EL (cell line): ENCODE measurements at places on chromosomes 5 and 9.

DNA sequence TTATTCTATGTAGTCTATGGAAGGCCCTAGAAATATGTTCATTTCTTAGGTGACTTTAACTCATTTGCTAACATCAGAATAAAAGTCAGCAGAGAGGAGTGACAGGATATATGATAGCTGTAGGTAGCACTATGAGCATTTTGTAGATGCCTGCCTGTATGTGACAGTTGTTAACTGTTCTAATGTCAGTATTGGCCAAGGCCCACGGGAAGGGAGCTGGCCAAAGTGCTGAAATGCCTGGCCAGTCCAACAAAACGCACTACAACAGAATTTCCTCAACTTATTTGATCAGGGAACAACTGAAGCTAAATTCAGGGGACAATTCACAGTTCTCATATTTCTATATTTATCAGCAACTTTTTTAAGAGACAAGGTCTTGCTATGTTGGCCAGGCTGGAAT is 20.8 kb downstream of the SV2C start:
- peak; percentile 23 for DNase-seq

- DNase-seq, result no peak
Measured at GRCh38 chr5:40623480-40624420, 56.0 kb upstream of the PTGER4 start.

DNA sequence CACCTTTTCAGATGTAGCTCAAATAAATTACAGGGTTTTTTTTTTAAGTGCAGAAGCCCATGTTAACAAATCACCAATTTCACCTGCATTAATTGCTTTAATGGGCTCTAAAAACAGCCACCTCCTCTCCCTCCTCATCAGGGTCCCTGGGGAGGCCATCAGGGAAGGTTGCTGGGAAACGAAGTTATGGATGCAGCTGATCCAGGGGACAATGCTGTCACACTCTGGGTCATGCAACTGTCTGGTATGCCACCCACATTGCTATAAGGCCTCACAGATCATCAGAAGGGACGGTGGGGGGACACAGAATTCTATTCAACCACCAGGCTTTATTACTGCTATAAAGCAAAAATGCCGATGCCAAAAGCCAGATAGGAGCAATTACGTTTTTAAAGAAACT is 9.3 kb downstream of the WHRN start:
- DNase-seq, result no peak

GRCh38 chr9:134902936-134903335 is 14.8 kb downstream of the FCN1 start:
- no peak for DNase-seq

- no peak for DNase-seq
Measured at GRCh38 chr5:135215617-135216470, 181.8 kb upstream of the PITX1 start.

DNA sequence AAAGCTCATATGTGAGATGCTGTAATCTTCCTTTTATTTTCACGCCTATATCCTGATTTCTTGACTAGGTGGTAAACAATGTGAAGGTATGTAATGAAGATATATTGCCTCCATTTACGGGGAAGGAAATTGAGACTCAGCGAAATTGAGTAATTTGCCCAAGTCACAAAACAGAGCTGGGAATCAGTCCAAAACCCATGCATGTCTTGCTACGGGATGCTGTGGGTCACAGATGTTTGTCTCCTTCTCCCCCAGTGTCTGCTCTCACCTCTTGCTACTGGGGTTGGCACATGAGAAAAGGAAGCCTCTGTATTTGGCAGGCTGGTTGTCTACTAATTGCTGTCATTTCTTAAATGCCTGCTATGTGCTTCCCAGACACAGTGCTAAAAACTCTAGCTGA is 53.7 kb upstream of the TEX48 start:
- peak; percentile 29 for DNase-seq

DNA sequence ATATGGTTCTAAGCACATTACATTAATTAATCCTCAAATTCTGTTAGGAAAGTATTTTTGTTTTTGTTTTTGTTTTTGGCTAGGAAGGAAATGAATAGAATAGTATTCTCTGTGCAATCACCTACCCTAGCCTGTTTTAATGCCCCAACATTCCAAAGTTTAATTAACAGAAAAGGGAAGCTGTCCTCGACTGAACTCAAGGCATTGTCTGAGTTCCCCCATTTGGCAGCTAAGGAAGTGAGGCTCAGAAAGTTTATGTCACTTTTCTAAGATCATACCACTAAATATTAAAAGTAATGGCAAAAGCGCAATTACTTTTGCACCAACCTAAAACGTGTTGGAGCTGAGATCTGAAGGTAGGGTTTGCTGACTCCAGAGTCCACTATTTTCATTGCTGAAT is 59.8 kb downstream of the FGF1 start:
- no peak for DNase-seq

- peak; percentile 96 for DNase-seq
Measured at GRCh38 chr9:113620377-113621161, 157.0 kb downstream of the RGS3 start.
